ENCODE measurements at places on chromosomes 1 and 21.

DNA sequence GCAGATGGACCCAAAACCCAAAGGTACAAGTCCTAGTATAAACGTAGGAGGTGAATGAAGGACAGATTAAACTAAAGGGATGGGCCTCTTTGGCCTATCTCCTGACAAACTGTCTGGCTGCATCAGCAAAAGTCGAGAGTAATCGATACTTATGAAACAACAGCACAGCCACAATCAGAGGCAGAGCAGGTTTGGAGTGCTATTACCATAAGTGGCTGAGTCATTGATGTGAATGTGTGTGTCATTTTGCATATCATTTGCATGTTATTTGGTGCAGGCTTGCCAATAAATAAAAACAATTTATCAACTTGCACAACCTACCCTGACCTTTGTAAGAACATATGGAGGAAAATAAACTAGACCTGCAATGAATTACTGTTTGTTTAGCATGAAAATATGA is 283.1 kb downstream of the NUF2 start:
- no peak for DNase-seq

GRCh38 chr1:244989813-244990212 is 125.5 kb upstream of the HNRNPU start:
- DNase-seq, result no peak

GRCh38 chr1:40582116-40582515 is 50.7 kb downstream of the ZNF684 start:
- DNase-seq, result no peak

DNA sequence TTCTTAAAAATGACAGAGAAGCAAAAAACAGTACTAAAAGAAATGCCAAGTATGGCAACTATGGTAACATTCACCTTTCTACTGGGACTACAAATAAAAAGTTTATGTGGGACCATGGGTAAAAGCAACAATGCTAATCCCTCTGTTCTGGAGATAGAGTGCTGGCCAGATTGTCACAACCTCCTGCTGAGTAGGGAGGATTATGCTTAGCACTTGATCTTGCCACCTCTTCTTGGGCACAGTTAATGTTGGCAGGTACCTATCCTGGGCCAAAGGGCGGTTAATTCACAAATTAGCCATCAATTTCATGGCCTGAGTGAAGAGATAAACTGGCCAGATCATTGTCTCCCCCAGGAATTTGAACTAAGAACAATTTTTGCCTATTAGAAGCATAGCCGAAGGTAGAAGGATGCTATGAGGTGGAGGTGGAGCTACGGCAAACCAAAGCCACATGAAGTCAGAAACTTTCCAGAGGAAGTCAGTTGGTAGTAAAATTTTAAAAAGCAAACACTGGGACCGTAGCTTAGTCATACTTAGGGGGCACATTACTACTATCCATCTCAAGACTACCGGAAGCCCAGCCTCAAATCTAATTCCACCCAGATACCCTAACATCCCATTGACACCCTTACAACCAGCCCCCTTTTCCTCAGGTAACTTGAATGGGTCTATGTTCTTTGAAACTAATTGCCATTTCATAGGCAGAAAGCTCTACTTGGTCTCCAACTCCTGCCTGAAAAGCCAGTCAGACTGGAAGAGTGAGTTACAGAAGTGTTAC is 2.7 kb downstream of the SCYL3 start:
- no peak for DNase-seq

- DNase-seq, result no peak
Observed at GRCh38 chr1:203776636-203777035, 11.7 kb downstream of the LAX1 start.

GRCh38 chr1:65065524-65066418 is 82.2 kb upstream of the AK4 start:
- DNase-seq, result peak; percentile 25

- DNase-seq, result no peak
Observed at GRCh38 chr1:2967881-2968280, 53.4 kb upstream of the ACTRT2 start.

All from AG08396 (cell line).